ENCODE measurements at places on chromosomes 3 and 15.

GRCh38 chr3:62809369-62809768, 65.8 kb downstream of the CADPS start:
- no peak for DNase-seq

GRCh38 chr3:54814224-54814623, 113.6 kb downstream of the LRTM1 start:
- no peak for DNase-seq

GRCh38 chr15:37891766-37892368, 42.6 kb upstream of the TMCO5A start:
- DNase-seq, result peak; percentile 52

- DNase-seq, result no peak
Measured at GRCh38 chr15:37581866-37582532, 352.4 kb upstream of the TMCO5A start.

- DNase-seq, result no peak
Measured at GRCh38 chr3:55597641-55598040, 110.5 kb upstream of the WNT5A start.

DNA sequence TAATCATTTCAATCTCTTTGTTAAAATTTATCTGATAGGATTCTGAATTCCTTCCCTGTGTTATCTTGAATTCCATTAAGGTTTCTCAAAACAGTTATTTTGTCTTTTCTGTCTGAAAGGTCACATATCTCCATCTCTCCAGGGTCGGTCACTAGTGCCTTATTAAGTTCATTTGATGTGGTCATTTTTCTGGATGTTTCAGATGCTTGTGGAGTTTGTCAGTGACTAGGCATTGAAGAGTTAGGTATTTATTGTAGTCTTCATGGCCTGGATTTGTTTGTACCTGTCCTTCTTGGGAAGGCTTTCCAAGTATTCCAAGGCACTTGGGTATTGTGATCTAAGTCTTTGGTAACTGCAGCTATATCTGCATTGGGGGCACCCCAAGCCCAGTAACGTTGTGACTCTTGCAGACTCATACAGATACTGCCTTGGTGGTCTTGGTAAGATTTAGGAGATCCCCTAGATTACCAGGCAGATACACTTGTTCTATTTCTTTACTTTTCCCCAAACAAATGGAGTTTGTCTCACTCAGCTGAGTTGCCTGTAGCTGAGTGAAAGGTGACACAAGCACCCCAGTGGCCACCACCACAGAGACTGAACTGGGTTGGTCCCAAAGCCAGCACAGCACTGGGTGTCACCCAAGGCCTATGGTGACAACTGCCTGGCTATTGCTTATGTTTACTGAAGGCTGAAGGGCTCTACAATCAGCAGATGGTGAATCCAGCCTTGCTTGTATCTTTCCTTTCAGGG, 18.9 kb upstream of the SLC27A2 start:
- DNase-seq, result no peak

GRCh38 chr3:178201714-178202113, 334.5 kb upstream of the KCNMB2 start:
- no peak for DNase-seq

DNA sequence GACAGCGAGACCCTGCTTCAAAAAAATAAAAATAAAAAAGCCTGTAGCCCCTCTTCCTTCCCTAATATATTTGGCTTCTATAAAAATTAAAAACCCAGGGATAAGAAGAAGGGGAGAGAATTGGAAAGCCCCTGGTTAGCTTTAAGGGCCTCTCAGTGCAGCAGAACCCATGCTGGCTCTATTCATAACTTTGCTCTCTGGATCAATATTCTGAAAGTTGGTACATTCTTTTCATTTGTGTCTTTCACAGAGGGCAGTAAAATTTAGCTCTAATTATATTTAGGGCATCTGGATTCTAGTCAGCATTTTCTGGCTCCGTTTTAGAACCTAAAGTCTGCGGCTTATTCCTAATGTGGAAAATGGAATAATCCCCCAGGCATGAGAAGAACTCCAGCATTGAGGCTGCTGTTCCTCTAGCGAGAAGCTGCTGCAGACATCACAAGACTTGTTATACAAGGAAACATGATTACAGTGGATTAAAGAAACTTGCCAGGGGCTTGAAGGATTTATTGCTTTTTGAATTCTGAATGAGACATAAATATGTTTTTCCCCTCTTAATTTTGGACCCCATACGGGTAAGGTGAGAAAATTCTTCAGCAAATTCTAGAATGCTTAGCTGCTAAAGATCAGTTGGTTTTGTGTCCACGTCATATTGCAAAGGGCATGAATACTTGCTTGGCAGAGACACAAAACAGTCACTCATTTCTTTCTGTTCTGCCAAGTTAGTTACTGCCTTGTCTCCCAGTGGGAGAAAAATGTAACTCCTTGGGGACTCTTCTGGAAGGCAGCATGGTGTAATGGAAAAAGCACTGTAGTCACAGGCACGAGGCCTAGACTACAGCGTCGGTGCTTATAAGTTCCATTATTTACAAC, 177.7 kb downstream of the VGLL4 start:
- DNase-seq, result no peak

DNA sequence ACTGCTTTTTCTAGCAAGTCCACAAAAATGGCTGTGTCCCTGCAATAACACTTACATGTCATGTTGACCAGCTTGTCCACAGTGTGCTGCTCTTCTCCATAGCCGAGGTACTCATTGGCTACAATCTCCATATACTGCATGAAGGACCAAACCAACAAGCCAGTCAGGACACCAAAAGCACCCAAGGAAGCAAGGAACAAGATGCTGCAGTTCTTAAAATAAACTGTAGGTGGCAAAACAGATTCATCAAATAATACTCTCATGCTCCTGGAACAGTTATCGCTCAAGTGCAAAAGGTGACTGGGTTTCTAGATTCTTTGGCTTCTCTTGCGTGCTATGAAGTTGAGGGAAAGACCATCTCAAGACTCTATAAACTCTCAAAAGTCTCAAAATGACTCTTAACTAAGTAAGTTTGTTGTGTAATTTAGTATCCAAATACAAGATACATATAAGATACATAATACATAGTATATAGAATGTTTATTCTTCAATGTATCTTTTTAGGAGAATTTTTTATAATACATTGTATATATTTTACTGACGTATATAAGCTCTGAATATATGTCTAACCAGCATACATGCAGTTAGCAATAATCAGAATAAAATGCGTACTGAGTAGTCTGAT, 57.0 kb downstream of the NEK10 start:
- peak; percentile 9 for DNase-seq

GRCh38 chr3:52153389-52154096, 680 bp downstream of the POC1A start:
- no peak for DNase-seq

DNA sequence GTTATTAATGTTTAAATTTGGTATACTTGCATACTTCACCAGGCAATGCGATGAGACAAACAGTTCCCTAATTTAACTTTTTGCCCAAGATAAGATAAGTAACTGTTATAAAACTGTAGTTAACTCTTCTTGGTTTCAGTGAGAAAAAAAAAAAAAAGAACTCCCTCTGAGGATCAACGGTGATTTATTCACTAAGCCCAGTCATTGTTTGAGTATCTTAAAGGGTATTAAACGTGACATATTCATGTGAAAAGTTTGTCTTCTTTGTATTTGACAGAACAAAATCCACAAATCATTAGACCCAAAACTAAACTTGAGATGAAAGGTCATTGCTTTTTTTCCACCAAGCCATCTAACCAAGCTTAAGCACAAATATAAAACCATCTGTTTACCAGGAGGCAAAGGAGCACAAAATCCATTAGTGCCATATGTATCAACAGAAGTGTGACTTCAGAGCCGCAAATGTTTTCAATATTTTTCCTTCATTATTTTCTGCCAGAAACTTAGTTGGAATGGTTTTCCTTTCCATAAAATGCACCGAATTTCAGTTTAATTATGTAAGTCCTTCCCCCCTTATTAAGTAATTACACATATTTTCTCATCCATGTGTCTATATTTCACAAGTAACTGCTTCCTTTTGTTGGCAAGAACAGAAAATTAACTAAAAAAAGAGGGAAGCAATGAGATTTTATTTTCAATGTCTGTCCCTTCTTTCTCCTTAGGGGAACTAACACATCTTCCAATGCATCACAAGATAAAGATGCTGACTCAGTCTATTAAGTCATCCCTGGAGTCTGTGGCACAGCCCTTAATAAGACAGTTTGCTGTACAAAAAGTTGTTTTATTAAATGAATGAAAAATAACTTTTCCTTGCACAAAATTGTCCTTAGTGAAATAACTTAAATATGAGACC, 92.2 kb upstream of the RAP2B start:
- DNase-seq, result no peak

DNA sequence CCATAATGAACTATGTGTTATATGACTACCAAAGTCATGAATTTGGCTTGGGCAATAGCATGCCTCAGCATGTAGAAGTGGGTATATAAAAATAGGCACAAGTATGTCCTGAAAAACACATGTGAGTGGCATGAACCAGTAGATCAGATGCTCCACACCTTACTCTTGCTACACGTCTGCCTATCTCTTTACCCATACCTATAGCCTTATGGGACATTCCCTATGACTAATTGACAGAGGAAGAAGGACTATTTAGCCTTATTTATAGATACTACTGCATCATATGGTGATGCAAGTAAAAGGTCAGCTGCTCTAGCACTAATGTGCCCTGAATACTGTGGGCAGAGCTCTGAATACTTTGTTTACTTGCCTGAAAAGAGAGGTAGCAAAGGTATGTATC, 81.0 kb upstream of the ZPLD1 start:
- no peak for DNase-seq

- DNase-seq, result no peak
Measured at GRCh38 chr15:79030470-79030869, 60.1 kb downstream of the RASGRF1 start.

- DNase-seq, result no peak
Measured at GRCh38 chr3:43024181-43024885, 45.2 kb downstream of the GASK1A start.

DNA sequence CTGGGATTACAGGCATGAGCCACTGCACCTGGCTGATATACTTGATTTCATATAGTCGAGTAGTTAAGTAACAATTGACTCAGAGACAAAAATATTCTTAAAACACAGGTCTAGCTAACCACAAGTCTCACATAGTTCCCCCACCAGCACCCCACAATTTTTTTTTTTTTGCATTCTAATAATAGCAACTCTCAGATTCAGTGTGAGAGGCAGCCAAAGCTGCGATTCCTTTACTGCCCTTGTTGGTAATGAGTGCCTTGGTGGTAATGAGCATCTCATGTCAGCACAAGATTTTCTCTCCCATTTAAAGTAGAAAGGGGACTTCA, 72.5 kb downstream of the WWTR1 start:
- no peak for DNase-seq

GRCh38 chr3:41356775-41357174, 157.5 kb downstream of the CTNNB1 start:
- DNase-seq, result no peak

- DNase-seq, result no peak
Measured at GRCh38 chr15:60363903-60364611, 33.7 kb downstream of the ANXA2 start.

DNA sequence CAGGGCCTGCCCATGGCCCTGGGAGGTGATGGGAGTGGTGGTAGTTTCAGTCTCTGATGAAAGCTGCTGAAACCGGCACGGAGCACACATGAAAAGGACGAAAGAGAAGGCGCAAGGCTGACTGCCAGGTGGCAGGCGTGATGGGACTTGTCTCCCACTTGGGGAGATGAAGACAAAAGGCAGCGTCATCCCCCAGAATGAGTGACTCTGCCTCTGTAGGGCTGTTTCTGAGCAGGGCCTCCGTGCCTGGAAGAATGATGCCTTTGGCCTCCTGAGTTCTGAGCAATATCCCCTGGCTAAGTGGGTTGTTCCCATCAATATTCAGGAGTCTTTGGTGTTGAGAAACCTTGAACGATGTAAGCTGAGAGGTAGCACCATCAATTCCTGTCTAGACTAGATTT, 237.8 kb downstream of the OPA1 start:
- peak; percentile 49 for DNase-seq

GRCh38 chr3:66582721-66583423, 82.0 kb upstream of the LRIG1 start:
- DNase-seq, result no peak

GRCh38 chr3:48561045-48561736, 2.4 kb downstream of the UCN2 start:
- DNase-seq, result no peak

- DNase-seq, result no peak
Measured at GRCh38 chr3:153144071-153144470, 18.0 kb upstream of the RAP2B start.

DNA sequence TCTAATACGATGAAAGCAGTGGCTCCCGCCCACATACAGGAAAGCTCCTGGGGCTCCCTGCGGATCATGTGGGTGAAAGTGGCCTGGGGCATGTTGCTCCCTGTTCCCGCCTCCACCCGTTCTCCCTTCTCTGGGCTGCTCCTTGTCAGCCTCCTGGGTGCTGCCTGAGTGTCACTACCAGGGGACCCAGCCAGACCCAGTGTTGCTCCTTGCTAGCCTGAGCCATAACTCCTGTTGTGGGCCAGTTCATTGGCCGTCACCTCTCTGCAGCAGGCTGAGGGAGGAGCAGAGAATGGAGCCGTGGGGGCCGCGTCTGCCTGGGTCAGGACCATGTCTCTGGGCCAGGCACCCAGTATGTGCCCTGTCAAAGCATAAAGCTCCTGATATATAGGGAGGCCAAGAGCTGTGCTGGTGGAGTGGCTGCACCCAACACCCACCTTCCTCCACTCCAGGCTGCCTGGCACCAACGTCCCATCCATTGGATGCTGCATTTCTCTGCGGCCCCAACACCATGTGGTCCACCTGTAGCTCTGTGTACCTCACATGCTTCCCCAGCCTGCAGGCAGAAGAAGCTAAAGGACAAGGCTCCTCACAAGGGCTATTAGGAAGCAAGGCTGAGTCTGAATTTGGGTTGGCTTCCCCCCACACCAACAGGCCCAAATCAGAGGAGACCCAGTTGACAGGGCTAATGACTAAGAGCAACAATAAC, 40.5 kb downstream of the KLF13 start:
- no peak for DNase-seq

- DNase-seq, result peak; percentile 33
Measured at GRCh38 chr3:13077431-13078162, 4.4 kb upstream of the IQSEC1 start.

GRCh38 chr3:74329096-74329495, 285.4 kb downstream of the CNTN3 start:
- DNase-seq, result no peak

DNA sequence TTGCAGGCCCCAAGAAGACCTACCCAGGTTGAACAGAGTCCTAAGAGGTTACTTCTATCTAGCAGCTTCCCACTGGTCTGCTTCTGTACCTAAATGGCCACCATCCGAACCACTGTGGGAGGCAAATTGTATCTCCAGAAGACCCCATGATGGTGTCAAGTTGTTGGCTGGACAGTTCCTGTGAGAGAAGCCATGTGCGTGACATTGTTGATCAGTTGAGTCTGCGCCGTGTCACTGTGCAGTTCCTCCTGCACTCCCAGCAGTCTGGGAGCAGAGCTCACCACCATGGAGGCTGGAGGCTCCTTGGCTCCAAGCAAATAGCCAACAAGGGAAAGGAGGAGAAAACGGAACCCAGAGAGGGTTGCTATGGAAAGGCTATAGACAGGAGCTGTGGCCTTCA, 7.5 kb upstream of the CYP1A1 start:
- no peak for DNase-seq

- DNase-seq, result no peak
Measured at GRCh38 chr3:52524258-52524751, 9.4 kb downstream of the NT5DC2 start.

GRCh38 chr15:25548600-25548999, 109.8 kb upstream of the UBE3A start:
- DNase-seq, result no peak

GRCh38 chr3:135083756-135084155, 288.7 kb downstream of the EPHB1 start:
- DNase-seq, result no peak

- DNase-seq, result no peak
Measured at GRCh38 chr15:57356636-57357035, 19.7 kb upstream of the CGNL1 start.

- DNase-seq, result no peak
Measured at GRCh38 chr15:26352909-26353308, 420.0 kb downstream of the GABRB3 start.
